Natural killer cell (primary cell): ENCODE measurements at places on chromosomes 6 and 20.

DNA sequence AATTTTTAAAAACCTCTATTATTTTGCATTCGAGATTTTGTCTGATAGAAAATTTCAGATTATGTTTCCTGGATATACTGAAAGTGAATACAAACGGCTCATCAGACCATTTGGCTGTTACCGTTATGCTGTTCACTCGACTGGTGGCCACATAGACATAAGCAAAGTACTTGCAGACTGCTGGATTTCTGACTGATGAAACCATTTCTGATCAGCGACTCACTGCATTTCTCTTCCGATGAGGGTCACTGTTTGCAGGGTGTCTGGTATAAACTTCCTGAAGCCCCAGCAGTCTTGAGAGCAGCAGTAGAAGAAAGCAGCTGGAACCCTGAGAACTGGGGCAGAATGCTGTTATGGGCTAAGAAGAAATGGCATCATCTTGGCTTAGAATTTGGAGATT, 17.7 kb downstream of the SNX9 start:
- no peak for DNase-seq

- no peak for DNase-seq
These were observed 456.0 kb upstream of the PTCHD4 start for GRCh38 chr6:48567016-48567415.

- no peak for DNase-seq
These were observed 78.8 kb upstream of the OPRM1 start for GRCh38 chr6:153960281-153960680.

GRCh38 chr20:44395461-44396340, 40.2 kb downstream of the HNF4A start:
- no peak for DNase-seq

DNA sequence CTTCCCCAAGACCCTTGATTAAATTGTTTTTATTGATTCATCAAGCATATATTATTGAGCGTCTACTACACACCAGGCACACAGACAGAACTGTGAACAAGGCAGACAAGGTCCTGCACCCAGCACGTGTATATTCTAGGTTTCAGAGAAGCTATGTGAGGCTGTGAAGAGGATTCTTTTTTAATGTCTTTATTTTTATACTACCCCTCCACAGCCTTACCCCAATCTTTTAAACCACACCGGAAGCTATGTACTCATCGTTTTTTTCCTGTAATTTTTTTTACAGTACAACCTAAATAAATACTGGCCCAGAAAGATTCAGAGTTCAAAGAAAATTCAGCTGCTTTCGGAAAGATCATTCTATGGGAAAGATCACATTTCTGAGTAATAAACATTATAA, 10.0 kb downstream of the SGK1 start:
- no peak for DNase-seq
